ENCODE measurements at places on chromosomes 12 and 14.

DNA sequence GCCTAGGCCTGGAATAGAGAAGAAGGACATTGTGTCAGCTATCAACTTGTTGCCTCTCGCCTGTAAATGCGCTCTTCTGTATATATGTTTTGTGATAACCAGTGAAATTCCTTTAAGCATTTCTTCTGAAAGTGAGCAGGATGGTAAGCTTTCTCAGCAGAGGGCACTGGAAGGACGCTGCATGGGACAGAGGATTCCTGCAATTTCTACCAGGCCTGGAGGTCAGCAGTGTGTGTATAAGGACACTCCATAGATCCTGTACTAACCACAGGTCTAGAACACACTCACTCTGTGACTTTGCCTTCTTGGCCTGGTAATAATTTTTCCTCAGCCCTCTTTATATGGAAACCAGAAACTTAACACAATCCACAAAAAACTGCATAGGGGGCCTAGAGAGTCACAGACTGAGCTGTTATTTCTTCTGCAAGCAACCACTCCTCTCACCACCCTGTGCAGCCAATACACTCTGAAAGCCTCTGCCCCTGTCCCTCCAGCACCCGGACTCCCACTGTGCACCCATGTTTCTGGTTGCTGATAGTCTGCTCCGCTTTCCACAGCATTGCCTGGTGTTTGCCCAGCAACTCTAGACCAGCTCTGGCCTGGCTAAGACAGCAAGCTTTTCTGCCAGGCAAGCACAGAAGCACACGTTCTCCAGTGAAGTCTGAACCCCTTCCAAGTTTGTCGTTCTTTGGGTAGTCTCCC, 94.0 kb upstream of the RMST start:
- DNase-seq: no peak

- no peak for DNase-seq
Measured at GRCh38 chr14:93548102-93548843, 117.5 kb downstream of the UNC79 start.

DNA sequence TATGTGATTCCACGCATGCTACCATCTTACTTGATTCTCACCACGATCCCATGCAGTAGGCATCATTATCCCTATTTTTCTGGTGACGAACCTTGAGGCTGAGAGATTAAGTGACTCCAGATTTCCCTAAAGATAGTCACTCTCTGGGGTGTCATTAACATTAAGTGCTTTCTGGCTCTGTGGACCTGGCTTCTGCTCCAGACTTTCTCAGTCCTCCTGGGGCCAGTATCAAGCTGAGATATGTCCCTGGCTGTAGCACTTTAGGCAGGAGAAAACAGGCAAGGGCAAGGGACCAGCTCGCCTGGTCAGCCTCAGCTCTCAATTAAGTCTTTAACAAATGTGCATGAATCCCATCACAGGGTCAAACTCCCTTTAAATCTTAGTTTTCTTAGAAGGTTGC, 38.3 kb upstream of the PRB2 start:
- no peak for DNase-seq

DNA sequence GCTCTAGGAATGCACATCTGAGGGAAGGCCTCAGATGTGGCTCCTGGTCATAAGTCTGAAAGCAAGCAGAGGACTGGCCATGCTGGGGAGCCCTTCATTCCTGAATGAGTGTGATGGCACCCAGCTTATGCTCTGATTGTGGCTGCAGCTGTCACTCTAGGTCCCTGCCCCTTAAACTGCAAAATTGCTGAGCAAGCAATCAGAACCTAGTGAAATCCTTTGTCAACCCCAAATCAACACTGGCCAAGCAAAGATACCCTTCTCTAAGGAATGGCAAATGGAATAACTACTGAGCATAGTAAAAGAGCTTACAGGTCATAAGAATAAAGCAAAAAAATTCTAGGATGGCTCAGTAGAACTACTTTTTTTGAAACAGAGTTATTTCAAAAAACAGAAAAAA, 4.3 kb upstream of the PLEKHG7 start:
- DNase-seq: no peak

DNA sequence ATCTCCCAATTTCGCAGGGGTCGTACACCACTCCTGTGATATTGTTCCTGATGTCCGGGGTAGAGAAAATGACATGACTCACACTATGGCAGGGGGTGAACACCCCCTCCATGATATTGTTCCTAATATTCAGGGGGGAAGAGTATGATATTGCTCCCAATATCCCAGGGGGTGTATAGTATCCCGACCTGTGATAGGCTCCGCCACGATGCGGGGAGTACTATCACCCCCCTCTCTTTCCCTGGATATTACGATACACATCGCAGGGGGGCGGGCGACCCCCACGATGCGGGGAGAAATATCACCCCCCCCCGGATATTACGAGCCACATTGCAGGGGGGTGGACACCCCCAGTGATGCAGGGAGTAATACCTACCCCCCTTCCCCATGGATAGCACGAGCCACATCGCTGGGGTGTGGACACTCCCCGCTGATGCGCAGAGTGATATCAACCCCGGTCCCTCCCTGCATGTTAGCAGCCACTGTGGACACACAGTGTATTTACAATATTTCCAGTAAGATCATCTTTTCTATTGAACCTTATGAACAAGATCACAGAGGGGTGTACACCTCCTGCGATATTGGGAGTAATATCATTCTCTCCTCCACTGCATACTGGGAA, 17.7 kb downstream of the SMIM41 start:
- DNase-seq: no peak

DNA sequence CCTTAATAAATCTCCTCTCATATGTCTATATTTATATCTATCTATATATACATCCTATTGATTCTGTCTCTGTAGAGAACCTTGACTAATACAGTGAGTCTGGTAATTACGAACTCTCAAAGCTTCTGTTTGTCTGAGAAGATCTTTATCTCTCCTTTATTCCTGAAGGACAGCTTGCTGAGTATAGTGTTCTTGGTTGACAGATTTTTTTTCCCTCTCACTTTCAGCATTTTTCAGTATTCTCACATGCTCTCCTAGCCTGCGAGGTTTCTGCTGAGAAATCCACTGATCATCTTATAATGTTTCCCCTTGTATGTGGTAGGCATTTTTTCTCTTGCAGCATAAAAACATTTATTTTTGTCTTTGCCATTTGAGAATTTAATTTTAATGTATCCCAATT, 67.1 kb downstream of the GPHN start:
- no peak for DNase-seq

Data from stimulated activated CD4-positive, alpha-beta T cell treated with anti-CD3 and anti-CD28 coated beads, Interleukin-4, amount 100 ng/mL, for 48 hours (primary cell).